ENCODE measurements at places on chromosomes 12 and 14.

DNA sequence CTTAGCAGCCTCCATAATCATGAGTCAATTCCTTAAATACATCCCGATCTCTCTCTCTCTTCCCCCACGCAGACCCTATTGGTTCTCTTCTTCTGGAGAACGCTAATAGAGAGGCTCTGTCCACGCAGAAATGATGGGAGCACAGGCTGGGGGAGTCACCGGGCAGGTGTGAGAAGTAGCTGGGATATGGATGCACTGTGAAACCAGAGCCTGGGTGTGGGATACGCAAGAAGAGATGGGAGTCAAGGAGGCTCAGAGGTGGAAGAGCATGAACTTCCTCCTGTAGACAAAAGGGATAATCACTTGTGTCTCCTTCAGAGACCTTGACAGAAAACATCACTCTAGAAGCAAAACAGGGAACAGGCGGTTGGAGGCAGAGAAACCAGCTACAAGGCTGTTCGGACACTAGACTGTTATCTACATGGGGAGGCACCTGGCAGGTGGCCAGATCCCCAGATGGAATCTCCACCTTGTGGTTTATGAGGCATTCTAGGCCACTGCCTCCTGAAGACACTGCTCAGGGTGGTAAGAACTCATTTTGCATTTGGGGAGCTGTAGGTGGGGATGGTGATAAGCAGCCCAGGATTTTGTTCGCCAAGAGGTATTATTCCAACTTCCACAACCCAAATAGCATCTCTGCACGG is 7.2 kb upstream of the SELPLG start:
- no peak for DNase-seq

DNA sequence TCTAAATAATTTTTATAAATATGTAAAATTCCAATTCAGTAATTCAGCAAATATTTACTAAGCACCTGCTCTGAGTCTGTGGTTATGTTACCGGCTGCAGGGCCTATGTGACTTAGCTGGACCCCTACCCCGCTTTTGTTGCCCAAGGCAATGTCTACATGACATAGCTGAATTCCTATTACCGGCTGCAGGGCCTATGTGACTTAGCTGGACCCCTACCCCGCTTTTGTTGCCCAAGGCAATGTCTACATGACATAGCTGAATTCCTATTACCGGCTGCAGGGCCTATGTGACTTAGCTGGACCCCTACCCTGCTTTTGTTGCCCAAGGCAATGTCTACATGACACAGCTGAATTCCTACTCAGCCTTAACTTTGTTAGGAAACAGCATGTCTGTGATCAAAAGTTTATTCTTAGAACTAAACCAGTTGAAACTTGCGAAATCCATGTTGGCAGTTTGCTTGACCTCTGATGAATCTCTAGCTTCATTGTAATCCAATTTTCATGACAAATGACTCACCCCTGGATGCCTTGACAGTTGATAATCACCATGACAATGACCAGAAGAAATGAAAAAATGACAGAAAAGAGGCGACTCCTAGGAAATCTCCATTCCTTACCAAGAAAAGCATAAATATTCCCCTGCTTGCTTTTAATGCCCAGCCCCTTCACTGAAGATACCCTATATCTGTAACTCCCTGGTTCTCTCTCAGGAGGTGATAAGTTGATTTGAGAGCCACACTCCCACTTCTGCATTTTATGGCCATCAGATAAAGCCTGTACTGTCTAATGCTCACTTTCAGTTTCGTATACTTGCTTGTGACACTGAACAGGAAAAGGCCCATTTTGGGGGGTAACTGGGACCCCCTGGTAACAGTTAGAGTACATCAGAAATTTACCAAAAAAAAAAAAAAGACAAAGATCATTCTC is 148.4 kb upstream of the SYT10 start:
- DNase-seq, result no peak

DNA sequence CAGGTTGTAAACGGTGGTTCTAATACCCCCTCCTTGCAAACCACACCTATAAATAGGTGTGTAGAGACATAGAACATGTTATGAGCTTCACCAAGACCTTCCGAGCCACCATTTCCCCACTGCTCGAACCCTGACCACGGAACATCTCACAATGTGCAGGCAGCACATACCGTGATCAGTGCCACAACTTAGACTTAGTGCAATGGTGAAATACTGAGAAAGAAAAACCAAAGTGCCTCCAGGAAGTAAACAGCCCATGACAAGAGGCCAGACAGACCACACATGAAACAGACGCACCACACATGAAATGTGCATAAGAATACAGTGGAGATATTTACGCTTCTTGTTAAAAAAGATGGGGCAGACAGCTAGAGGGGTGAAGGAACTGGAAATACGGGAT is 166.9 kb upstream of the CCND2 start:
- DNase-seq, result peak; percentile 21

DNA sequence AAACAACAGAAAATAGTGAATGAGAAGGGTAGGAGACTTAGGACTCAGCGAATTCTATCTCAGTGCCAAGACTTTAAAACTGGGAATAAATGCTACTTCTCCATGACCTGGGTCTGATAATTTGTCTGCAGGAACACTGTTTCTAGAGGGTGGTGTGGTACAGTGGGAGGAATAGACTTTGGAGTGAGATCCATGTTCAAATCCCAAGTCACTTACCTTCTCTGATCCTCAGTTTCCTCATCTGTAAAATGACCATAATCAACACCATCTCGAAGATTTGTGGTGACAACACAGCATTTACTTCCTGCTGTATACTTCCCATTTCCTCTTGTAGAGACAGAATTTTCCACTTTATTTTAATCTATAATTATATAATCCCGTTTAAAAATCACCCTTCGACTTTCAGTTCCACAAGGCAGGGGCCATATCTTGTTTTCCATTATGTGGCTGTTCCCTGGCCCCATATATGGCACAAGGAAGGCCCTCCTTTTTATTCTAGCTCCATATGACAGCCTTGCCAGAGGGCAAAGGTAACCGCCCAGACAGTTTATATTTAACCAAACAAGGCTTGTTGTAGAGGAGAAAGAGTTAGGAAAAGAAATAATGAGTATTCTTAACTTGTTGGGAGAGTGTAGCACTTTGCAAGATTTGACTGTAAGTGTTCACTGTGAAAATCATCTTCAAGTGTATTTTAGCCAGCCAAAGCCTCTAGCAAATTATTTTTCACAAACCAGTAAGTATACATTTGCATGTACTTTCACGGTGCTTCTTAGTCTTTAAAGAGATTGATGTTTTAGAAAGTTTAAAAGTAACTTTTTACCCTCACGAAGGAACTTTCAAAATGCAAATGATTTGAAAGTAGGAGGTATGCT is 243.1 kb downstream of the AKAP6 start:
- no peak for DNase-seq

DNA sequence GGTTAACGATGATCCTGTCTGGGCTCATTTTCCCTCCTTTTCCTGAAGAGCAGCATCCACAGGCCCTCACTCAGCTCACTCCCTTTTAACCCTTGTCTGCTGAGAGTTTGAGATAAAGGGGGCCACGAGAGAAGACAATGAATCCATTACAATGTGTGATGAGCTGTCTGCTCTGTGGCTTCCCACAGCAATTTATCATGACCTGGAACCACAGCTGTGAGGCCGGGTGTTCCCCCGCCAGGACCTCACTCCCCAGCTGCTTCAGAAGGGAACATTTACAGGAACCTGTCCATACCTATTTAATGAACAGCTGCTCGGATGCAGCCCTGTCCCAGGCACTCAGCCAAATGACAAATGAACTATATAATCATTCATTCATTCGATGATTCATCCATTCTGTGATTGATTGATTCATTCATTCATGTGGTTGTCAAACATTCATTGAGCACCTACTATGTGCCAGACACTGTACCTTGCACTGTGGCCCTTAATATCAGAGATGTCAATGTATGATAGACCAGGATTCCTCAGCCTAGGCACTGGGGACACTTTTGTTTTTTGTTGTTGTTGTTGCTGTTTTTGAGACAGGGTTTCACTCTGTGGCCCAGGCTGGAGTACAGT is 18.5 kb upstream of the P2RX7 start:
- DNase-seq, result no peak

DNA sequence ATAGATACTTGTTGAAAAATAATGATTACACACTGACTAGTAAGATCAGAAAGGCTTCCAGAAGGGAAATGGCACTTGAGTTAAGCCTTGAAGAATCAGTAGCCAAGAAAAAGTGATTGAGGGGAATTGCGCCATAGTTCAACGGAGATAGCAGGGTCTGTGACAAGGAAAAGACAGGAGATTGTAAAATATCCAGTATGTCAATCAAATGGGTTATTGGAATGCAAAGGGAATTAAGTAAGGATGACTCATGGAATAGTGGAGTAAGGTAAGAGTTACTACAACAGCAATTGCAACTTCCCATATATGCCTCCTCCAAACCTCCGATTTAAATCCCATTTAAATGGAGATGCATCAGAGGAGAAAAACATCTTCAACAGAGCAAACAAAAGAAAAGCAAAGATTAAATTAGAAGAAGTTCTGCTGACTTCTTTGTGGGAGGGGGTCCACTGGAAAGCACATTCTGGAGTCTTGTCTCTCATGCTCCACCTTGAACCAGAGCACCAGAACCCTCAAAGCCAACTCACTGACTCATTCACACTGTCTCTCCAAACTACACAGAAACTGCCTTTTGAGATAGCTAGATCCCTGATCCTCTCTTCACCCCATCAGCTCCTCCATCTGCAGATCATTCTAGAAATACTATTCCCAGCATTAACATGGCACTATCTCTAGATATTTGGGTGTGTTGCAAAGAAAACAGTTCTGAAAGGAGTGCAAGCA is 138.2 kb downstream of the NUAK1 start:
- no peak for DNase-seq

DNA sequence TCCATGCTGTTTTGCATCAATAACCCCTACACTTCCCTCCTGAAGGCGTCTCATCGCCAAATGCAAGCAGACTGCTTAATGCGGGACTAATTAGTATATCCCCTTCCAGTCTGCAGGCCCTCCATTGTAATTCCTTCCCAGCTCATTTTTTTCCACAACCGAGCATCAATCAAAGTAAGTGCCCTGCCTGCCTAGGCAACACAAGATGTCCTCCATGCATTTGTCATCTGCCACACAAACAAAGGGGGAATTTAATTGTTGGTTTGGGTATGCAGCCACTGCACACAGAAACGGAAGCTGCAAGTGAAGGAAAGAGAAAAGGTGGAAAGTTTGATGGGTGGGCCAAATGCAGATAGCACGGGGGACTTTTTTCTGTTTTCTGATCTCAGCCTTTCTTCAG is 168.0 kb downstream of the EGLN3 start:
- DNase-seq, result no peak

All from CD4-positive, alpha-beta T cell treated with Interleukin-21 for 1 hour (primary cell).